Activated CD8-positive, alpha-beta memory T cell treated with anti-CD3 and anti-CD28 coated beads, Interleukin-2, amount 50 U/mL, for 48 hours (primary cell): ENCODE measurements at places on chromosomes 4 and X.

DNA sequence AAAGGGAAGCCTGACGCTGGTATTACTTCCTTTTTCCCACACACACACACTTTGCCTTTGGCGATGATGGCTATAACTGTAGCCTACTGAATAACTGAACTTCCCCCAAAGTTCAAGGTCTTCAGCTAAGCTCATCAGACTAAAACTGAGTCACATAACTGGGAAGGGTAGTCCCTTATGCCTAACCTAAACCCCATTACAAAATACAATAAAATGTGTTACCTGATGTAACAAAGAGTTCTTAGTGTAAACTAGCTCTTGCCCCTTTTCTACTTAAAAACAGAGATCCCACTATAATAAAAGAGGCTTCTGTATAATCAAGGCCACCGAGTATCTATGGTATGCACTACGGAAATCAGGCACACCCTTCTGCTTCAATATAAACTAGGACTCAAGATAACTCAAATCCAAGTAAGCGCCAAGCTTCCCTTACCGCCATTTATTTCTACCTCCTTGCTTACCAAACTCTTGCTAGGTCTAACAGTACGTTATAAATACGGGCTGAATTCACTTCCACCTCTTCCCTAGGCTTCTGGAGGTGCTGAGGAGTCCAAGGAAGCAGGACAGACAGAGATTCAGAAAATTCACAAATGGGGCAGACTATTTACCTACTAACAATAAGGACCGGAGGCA lies 2.4 kb downstream of the OTUD4 start:
- no peak for DNase-seq

- peak; percentile 70 for DNase-seq
These were observed 97.4 kb downstream of the PHKA2 start for GRCh38 chrX:18886344-18887161.

- DNase-seq = no peak
These were observed 1.0 kb downstream of the FGFBP2 start for GRCh38 chr4:15961781-15962510.

GRCh38 chrX:17030092-17030491 lies 83.6 kb downstream of the REPS2 start:
- DNase-seq = no peak

- no peak for DNase-seq
These were observed 6.3 kb upstream of the TAB3 start for GRCh38 chrX:30895370-30895769.
